ENCODE measurements at places on chromosomes 2 and 18. TPM values are rescaled to one million over a fixed set of nuclear protein-coding genes. Genes with fewer than 3 reads are reported as not detected.

SLC19A3 gene
- total RNA-seq, result not detected

MYO5B gene
- total RNA-seq, result 0.12 TPM

C2orf72 gene
- 0.15 TPM for total RNA-seq

CCBE1 gene
- total RNA-seq, result 0.02 TPM

ACTR1B gene
- total RNA-seq, result 101 TPM

PROM2 gene
- total RNA-seq, result 0.37 TPM

ABCB11 gene
- total RNA-seq, result not detected

ATG16L1 gene
- total RNA-seq, result 42.4 TPM

PLCL1 gene
- total RNA-seq, result 0.78 TPM

SCG2 gene
- total RNA-seq, result not detected

EMILIN1 gene
- 1.5 TPM for total RNA-seq

ST6GAL2 gene
- not detected for total RNA-seq

LYPD1 gene
- not detected for total RNA-seq

SPHKAP gene
- not detected for total RNA-seq

ST8SIA5 gene
- not detected for total RNA-seq

UGT1A10 gene
- total RNA-seq, result not detected

GRCh38 chr2:132384491-132385151 is 32.0 kb upstream of the GPR39 start:
- no peak for DNase-seq

DNA sequence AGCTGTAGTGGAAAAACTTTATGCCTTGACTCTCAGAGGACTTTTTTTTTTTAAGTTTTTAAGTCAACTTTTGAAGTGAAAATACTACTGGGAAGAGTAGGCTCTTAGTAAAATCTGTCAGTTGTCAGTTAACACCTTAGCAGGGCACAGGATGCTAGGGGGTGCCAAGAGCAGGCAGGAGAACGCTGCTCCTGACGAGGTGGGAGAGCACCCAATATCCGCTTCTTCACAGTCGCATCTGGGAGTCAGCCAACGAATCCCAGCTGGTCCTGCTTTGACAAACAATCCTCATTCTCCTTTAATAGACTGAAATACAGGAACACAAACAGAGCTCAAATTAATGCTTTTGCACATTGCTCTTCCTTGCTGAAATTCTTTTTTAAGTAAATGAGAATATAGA is 709.5 kb upstream of the ACVR2A start:
- no peak for DNase-seq

GRCh38 chr2:236646871-236647270 is 77.2 kb downstream of the ACKR3 start:
- no peak for DNase-seq

GRCh38 chr2:71461304-71461671 is 7.9 kb downstream of the DYSF start:
- no peak for DNase-seq

- DNase-seq, result no peak
Measured at GRCh38 chr2:174870787-174871186, 106.5 kb upstream of the CHRNA1 start.

DNA sequence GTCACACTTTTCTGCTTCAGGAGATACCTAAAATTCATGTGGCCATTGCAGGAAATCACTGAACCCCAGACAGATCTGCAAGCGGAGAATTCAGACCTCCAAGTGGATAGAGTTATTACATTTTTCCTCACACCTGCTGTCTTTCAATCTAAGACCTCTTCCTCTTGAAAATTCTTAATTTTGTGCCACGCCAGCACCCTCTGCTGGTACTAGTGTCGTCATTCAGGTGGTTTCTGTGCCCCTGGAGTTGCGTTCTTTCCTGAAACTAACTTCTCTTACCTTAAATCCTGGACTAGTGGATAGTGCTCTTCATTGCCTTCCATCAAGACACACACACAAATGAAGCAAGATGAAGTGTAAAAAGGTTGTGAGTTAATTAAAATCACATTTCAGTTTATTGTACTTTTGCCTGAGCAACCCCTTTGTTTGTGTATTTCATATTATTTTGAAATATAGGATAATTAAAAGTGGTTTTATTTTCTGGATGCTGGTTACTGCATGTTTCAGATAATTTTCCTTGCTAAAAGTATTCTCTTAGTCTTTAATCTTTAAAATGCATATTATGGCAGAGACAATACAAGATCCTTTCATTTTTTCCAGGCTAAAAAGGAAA is 1.6 kb upstream of the DNER start:
- DNase-seq, result no peak

DNA sequence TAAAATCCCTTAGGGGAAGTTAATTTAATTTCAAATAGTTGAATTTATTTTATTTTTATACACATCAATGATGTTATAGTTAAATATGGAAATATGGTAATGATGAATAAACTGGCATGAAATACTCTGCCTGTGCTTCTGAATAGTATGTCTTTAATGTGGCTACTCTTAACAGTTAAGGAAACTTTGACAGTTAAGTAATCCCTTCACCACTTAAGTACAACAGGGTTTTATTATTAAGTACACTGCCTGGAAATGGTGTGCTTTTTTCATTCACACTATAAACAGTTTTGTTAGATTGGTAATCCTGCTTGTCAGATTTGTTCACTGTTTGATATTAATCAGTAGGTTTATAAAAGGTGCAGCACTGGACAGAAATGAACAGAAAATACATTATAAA is 412.0 kb upstream of the ZEB2 start:
- no peak for DNase-seq

- no peak for DNase-seq
Measured at GRCh38 chr2:48461721-48462120, 68.2 kb upstream of the STON1 start.

DNA sequence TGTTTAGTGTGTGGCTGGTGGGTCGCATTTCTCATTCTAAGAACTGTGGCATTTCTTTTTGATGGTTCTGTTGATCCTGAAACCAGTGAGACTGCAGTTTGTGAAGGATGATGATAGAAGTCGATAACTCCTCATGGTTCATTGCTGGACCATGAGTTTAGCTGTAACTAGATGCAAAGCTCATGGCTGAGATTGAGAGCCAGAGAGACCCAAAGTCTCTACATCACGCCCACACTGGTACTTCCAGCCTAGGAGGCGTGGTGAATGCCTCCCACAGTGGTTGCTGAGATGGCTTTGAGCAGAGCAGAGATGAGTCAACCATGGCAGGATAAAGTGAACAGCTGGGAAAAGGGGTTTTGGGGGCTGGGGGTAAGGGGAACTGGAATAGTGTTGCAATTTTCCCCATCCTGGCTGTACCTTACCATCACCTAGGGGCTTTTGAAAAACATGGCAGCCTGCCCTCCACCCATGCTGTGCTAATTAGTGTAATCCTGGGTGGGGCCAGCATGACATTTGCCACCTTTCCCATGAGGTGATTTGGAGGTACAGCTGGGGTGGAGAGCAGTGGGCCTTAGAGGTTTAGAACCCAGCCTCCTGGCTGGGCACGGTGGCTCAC is 24.1 kb downstream of the INPP4A start:
- no peak for DNase-seq

- no peak for DNase-seq
Measured at GRCh38 chr2:53347269-53347668, 420.3 kb upstream of the CHAC2 start.

- peak; percentile 57 for DNase-seq
Measured at GRCh38 chr18:48445540-48445939, 36.4 kb upstream of the ZBTB7C start.

GRCh38 chr2:152930501-152930900 is 212.1 kb downstream of the ARL6IP6 start:
- no peak for DNase-seq

- DNase-seq, result no peak
Measured at GRCh38 chr2:216839688-216840087, 20.2 kb downstream of the TNP1 start.

DNA sequence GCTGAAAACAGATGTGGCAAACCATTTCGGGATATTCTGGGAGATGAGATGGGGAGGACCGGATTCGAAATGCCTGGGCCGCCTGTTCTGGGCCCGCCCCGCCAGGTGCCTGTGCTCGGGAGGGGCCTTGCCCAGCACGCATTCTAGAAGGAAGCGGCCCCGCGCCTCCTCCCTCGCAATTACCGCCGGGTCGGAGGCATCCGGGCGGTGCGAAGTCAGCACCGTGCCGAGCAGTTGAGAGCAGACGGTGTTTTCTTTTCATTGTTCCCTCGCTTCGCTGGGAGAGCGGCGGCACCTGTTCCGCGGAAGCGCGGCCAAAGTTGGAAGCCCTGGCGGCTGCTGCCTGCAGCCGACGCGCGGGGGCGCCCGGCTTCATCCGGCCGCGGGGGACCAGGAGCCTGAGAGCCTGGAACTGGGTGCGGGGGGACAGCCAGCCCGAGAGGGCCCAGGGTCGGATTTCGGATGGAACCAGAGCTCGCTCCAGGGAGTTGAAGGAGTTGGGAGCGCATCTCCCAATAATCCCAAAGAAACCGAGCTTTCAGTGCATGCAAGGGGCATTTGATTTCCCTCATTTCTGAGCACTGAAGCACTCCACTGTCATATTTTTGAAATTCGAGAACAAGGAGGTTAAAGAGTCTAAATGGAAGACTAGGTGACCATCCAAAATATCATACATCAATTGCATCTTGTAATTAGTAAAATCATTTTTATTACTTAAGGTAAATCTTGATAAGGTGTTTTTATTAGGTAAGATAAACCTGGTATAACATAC is 241.8 kb upstream of the RAB12 start:
- DNase-seq, result peak; percentile 0

DNA sequence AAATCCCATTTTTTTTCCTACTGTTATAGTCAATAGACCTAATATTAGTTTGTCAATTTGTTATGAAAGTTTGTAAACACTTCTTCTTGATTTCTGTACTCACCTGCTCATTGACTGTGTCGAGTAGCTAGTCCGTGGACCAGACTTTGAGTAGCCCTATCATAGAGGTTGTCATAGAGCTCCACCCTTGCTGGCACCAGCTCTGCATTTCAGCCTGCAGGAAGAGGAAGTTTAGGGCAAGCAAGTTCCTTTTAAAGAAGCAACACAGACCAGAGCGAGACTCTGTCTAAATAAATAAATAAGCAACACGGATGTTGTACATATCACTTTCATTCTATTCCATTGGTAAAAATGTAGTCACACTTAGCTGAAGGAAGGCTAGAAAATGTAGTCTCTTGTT is 74.0 kb downstream of the MCFD2 start:
- no peak for DNase-seq

DNA sequence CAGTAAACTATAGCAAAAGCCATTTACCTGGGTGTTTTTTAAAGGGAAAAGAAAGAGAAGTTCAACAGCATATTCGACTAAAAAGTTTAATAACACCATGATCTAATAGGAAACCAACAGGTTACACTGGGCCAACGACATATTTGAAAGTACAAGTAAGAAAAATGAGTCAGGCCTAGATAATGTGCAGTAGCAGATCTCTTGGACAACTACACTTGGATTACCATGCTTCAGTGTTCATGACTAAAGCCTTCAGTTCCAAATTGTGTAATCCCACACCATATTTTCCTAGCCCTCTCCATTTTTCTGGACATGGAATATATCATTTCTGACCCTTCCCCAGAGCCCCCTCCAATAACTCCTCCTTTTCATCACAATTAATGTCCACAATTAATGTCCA is 39.1 kb upstream of the FIGN start:
- no peak for DNase-seq

GRCh38 chr2:229795058-229795457 is 80.7 kb upstream of the DNER start:
- no peak for DNase-seq

DNA sequence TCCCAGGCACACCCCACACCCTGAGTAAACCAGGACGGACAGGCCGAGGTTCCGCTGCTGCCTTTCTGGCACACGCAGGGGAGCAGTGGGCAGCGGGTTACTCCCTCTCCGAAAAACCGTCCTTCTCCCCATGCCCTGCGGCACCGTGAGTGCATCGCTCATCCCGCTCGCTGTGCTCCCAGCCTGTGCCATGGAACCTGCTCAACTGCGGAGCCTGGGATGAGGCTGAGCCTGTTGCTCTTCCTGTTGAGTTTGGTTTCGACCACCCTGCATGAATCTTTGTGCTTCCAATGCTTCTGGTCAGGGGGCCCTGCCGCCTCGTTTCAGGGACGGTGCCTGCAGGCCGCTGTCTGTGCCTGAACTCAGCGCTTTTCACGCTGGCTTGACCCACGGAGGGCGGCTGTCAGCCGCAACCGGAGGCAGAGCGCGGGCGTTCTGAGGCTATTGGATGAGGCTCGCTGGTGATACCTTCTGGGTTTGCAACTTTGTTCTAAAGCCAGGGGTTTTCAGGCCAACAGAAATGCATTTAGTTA is 106.7 kb downstream of the MBP start:
- DNase-seq, result no peak

- DNase-seq, result no peak
Measured at GRCh38 chr2:211367711-211368110, 811.3 kb downstream of the CPS1 start.

- DNase-seq, result no peak
Measured at GRCh38 chr18:65659312-65659711, 91.5 kb upstream of the CDH7 start.

DNA sequence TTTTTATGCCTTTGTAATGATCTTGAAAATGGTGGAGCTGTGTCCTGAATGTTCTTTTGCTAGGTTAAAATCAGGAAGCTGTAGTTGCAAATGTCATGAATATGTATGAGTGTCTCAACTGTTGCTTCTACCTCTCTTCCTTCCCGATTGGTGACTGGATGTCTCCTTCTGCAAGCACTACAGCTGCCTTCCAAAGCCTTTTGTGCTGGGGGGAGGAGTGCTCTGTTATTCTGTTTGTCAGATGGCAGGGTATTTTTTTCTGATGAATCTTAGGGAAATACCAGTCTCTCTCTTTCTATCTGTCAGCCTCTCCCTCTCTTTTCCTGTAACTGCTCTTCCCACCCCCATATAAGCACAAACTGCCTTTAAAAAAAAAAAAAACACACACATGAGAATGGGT is 1396.3 kb upstream of the CELF4 start:
- no peak for DNase-seq

DNA sequence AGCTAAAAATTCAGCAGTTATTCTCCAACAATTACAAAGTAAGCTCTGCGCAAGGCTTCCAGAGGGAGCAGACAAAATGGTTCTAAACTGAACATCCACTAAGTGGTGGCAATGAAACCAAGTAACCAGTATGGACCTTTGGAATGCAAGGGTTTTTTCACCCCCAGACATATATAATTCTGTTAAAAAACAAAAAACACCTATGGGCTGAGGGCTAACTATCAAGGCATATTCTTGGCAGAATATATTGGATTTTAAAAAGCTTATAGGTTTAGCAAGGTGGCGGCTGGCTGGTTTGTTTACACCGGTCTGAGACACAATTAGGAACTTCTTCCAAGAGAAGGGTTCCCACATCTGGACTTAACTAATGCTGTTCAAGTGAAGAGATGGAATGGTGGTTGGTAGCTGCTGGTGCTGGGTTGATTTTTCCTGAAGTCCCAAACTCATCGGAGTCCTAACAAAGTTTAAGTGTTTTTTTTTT is 2.8 kb downstream of the ZFP36L2 start:
- DNase-seq, result no peak

All from activated T-helper 1 cell treated with anti-CD3 and anti-CD28 coated beads, Interleukin-12 subunit alpha, Interleukin-12 subunit beta, Interleukin-2, Interleukin-4 antibody, amounts not matched to agents 30 ng/mL and 10 ng/mL and 1 ng/mL, durations not matched to agents 14 hours and 24 hours and 36 hours (primary cell).